AML-193 (cell line): ENCODE measurements at places on chromosomes 1 and 21.

DNA sequence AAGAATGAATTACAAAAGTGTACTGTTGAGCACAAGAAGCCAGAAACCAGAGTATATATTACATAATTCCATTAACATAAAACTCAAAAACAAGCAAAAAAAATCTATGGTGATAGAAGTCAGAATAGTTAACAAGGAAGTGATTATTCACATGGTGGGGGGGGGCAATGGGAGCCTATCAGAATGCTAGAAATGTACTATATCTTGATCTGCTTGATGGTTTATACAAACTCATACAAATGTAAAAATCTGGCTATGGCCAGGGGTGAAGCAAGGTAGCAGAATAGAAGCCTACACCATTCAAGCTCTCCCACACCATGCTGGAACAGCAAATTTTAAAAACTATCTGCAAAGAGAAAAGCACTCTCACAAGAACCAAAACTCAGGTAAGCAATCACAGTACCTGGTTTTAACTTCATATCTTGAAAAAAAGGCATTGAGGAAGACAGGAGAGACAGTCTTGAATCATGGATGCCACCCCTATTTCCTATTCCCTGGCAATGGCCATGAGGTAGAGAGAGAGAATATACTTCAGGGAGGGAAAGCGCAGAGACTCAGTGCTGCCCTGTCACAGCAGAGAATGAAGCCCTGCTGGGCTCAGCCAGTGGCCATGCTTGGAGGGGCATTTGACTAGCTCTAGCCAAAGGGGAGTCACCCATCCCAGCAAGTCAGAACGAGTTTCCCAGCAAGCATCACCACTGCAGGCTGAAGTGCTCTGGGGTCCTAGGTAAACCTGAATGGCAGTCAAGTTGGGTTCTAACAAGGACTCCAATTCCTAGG, 73.8 kb downstream of the CDC42BPA start:
- DNase-seq = no peak

DNA sequence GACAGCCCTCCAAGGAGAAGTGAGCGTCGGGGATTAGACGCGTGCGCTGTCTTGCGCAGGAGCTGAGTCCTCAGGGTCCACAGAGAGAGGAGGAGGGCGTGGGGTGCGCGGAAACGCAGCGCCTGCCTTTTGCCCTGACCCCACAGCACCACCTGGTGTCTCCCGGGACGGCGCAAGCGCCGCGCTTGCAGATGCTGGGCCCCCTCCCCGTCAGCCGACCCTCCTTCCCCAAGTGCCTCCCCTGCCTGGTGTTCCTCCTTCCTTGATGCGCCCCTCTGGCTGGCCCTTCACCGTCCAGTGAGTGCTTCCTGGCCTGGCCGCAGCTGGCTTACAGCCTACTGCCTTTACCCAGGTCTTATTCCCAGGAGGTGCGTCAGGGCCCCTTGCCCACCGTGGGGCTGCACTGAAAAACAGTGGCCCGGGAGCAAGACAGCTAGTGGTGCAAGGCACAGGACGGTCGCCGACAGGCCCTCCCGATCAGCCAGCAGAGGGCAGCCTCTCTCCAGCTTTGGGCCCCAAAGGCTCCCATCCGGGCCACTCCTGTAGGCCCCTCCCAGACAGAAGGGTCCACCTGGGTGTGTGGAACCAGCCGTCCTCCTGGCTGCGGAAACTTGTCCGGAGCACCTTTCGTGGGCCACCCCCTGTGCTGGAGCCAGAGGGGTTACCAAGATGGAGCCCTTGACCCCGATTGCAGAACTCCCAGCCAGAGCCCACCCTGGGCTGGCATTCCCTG, 12.9 kb upstream of the PHLDA3 start:
- peak; percentile 31 for DNase-seq

DNA sequence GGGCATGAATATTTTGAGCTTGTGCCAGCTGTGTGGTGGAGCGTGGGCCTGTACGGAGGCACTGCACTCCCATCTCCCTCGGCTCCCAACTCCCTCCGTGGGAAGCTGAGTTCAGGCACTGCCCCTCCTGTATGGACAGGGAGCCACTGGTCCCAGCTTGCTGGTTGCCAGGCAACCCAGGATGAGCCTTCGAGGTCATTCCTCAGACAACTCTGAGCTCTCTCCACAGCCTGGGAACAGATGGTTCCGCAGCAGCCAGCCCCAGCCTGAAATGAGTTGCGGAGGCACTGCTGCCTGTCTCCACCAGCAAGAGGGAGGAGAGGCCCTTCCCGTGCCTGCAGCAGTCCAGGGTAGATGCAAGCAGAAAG, 58.4 kb upstream of the TENT5B start:
- DNase-seq = no peak

- DNase-seq = no peak
Observed at GRCh38 chr1:9402717-9403225, 110.1 kb downstream of the SPSB1 start.

GRCh38 chr1:72034827-72035226, 247.5 kb downstream of the NEGR1 start:
- DNase-seq = no peak

DNA sequence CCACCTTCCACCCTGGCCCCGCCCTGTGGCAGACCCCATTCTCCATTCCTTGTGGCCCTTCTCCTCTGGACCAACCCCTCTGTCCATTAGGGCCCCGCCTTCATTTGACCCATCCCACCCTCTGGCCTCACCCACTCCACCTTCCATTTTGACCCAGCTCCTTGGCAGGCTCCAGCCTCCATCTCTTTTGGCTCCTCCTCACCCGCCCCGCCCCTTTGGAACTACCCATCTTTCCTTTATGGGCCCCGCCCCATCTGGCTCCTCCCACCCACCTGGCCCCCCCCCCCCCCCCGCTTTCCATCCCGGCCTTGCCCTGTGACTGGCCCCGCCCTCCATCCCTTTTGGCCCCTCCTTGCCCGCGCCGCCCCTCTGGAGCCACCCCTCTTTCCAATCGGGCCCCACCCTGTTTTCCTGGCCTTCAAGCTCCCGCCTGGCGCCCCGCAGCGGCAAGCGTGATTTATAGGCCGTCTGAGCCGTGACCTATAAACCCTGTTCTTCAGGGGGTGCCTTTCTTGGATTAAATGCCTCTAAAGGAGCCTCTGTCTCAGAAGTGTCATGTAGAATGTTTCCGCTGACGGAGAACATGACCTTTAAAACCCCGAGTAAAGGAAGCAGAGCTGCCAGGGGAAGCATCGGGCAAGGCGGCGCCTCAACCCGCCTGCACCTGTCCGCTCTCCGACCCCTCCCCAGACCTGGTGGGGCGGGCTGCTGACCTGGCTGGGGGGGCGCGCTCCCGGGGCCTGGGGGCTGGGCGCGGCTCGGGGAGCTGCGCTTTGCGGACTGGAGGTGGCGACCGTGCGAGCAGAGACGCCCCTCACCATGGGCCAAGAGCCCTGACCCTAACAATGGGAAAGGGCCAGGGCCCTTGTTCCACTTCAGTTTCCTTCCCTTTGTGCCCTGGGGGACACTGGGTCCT, 178.0 kb downstream of the CAMTA1 start:
- DNase-seq = no peak
